Upper lobe of right lung (tissue), 1 donor: ENCODE measurements at places on chromosomes 6 and 20.

- DNase-seq, result no peak
Observed at GRCh38 chr20:58023346-58023745, 205.1 kb downstream of the ANKRD60 start.

GRCh38 chr20:22931653-22932608, 103.2 kb upstream of the SSTR4 start:
- DNase-seq, result no peak

- DNase-seq, result no peak
Observed at GRCh38 chr6:141165002-141165665, 967.6 kb upstream of the GJE1 start.

DNA sequence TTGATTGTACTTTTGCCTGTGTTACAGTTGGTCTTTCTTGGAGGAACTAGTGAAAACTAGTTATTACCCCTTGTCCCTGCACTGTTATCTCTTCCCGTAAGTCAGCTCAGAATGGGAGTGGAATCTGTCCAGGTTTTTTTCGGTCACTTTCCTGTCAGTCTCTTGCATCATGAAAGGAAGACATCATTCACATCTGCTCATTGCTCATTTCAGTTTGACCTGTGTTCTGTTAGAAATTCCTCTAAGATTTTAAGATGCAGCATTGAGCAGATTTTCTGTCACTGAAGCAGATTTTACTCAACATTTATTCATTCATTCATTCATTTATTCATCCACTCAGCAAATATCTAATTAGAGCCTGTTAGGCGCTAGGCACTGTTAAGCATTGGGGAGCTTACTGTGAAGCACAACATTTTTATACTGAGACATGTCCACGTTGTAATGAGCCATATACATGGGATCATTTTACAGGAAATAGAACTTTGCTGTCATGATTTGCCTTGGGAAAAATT, 33.1 kb upstream of the HINT3 start:
- no peak for DNase-seq

- DNase-seq, result no peak
Observed at GRCh38 chr6:4397307-4397706, 261.9 kb upstream of the ECI2 start.

- DNase-seq, result no peak
Observed at GRCh38 chr6:168180548-168181011, 101.6 kb upstream of the FRMD1 start.
